ENCODE measurements at places on chromosomes 16 and 17.

DNA sequence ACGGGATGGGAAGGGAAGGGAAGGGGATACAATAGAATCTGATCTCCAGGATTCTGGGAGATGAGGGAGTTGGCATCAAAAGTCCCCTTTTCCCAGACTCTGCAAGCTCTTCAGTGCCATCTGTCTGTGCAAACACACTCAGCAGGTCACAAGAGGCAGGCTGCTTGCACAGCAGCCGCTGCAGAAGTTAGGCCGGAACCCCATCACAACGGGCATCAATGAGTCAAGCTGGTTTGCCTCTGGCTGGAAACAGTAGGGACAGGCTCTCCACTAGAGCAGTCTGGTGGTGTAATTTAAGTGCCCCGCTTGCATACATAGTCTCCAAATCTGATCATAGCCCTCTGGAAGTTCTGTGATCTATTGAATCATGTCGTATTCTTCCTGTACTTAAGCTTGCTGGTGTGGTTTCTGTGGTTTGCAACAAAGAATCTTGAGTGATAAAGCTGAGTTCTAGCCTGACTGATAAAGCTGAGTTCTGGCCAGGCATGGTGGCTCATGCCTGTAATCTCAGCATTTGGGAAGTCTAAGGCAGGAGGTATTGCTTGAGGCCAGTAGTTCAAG lies 33.7 kb upstream of the KDM8 start:
- no peak for DNase-seq

DNA sequence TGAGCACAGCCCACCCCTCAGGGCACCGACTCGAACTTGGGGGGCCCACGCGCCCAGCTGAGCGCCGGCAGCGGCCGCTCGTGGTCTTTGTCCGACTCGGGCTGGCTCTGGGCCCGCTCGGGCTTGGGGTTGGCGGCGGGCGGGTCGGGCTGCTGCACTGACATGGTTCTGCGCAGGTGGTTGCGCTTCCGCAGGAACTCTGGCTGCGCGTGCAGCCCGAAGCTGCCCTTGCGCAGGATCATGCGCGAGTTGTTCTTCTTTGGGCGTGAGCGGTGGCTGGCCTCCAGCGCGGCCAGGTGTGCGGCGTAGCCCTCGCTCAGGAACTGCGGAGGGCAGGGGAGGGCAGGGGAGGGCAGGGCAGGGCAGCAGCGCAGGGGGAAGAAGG lies 11.1 kb downstream of the PIMREG start:
- no peak for DNase-seq

DNA sequence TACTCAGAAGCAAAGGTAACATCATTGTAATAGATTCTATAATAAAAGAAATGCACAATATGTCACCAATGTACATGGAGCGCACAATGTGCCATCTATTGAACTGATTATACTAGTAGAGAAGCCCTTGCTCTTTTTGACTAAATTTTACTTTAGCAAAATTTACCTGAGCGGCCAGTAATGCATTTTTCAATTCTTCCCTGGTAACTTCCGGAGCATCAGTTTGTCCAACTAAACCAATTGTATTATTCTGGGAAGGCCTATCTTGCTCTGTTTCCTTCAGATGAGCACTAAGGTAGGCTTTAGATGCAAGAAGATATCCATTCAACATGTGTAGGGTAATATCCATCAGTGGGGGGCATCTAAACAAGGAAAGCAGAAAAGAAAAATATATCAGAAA lies 8.8 kb upstream of the BRIP1 start:
- DNase-seq = no peak

GRCh38 chr17:49992191-49992932 lies 2.7 kb downstream of the DLX3 start:
- DNase-seq = peak; percentile 55

GRCh38 chr16:30901201-30902028 lies 5.0 kb downstream of the CTF1 start:
- no peak for DNase-seq

- DNase-seq = no peak
Observed at GRCh38 chr17:73855720-73856333, 211.6 kb upstream of the SDK2 start.

GRCh38 chr16:56860226-56861020 lies 4.6 kb upstream of the SLC12A3 start:
- DNase-seq = no peak

DNA sequence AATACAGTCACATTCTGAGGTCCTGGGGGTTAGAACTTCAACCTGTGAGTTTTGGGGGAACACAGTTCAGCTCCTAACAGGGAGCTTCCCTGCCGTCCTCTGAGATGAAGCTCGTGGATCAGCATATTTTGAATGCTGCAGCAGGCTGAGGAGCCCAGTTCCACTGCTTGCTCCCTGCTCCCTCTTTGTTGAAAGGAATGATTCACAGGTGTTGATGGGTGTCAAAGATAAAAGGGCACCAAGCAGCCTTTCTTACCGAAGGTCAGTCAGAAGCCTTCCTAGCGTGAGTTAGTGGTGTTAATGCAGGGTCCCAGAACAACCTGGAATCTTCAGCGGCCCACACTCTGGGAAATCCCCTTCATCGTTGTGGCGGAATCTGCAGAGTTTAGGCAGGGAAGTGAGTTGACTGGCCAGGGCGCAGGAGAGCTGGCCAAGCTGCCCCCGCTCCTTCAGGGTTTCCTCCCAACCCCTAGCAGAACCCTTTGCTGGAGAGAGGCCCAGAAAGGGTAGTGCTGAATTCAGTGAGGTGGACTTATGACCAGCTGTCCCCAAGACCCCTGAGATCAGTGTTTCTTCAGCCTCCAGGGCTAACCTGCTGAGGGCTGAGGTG lies 114.8 kb downstream of the GNAO1 start:
- no peak for DNase-seq

DNA sequence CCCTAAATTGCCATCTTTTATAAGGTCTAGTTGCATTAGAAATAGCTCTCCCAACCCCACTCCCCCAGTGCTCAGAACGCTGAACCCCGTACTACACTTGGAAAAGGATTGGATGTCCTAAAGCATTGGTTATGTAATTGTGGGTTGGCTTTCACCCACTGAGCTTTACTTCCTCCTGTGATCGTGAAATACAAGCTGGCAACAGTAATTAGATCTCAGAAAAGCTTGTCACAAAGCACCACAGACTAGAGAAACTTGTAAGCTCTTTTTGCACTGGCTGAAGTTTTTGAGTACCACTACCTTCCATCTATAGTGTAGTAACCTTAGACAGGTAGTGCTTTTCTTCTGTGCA lies 54.4 kb downstream of the SIAH1 start:
- DNase-seq = no peak

GRCh38 chr17:41024697-41025096 lies 2.3 kb downstream of the KRTAP1-5 start:
- no peak for DNase-seq

DNA sequence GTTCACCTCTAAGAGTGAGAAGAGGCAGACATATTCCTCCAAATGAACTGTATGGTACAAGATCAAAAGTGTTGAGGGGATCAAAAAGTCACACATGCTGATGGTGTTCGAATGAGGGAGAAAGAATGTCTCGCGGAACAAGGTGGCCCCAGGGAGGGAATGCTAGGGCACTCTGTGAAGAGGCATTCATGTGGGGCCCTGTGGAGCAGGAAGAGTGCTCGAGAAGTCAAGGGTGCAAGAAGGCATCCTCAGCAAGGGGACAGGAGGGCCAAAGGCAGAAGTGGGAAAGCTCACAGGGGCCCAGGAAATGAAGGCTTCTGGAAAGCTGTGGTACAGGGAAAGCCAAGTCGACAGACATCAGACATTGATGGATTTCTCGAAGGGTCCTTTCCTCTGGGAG lies 6.1 kb upstream of the MYH3 start:
- no peak for DNase-seq

Data from tibial artery (tissue), 4 donors.